ENCODE measurements at places on chromosomes 1 and 21.

DNA sequence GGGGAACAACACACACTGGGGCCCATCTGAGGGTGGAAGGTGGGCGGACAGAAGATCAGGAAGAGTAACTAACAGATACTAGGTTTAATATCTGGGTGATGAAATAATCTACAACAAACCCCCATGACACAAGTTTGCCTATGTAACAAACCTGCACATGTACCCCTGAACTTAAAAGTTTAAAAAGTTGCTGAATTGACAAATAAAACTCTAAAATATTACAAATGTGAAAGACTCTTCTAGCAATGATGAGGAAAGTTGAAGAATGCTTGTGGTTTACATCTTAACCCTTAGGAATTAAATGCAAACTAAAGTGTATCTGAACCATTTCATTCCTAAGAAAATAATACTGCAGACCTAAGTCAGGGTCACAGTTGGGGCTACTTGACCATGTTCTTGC lies 525.6 kb upstream of the CAMK1G start:
- DNase-seq, result no peak

- no peak for DNase-seq
These were observed 32.2 kb downstream of the SNX27 start for GRCh38 chr1:151644001-151644400.

DNA sequence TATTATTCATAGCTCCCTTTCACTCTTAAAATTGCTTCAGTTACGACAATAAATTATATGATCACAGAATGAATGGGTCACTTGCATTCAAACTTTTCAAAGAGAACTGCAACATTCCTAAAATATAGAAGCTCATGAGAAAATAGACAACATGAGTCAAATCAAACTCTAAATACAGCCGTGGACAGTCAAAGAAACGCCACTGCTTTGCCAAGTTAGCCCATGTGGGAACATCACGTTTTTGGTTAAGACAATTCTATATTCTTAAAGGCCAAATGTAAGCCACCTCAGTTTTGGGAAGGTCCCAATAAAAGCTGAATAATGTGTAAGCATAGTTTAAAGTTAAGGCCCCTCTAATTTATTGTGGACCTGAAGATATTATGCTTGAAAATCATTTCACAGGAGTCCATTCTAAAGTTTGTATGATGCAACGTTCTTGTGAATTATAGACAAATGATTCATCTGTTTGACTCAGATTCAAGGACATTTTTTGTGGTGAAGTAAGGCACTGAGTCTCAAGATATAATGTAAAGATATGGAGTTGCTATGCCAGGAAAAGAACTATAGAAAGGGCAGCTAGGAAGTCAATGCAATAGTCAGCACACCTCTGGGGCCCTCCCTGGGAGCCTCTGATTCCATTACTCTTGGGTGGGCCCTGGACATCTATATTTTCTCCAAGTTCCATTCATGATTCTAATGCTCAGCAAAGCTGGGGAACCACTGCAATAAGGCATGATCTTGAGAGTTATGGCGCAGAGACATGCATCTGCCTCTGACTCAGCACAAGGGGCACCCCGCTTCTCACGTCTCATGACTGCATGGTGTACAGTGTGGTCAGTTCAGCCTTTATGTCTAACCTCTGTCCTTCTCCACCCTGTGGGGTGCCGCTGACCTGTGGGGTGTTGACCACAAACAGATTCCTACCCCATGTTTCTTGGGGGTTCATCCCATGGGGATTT lies 33.9 kb downstream of the ETS2 start:
- no peak for DNase-seq

DNA sequence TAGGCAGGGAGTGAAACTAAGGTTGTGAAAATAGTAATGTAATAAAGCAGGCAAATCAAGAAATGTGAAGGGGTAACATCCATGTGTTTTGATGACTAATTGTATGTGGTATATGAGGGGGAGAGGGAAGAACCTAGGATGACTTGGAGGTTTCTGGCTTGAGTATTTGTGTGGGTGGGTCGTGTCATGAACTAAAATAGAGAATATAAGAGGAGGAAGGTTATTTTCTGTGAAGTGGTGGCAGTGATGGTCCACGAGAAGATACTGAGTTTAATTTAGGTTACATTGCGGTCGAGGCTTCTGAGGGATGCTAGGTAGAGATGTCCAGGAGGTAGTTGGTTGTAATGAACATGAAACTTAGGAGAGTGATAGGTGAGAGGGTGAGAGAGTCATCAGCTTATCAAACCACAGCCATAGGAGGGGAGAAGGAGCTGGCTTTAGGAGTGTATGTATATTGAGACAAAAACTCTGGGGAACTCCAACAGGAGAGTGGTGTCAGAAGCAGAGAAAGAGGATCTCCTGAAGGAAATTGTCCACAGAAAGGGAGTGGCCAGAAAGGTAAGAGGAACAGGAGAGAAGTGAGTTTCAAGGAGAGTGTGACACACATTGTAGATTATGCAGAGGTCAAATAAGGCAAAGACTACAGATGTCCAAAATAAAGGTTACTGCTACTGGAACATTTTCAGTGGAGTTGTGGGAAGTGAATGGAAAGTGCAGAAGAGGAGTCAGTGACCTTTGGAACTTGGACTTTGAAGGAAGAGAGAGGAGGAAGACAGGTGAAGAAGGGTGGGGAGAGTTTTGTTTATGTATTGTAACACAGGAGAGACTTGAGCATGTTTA lies 89.0 kb upstream of the MACF1 start:
- no peak for DNase-seq

DNA sequence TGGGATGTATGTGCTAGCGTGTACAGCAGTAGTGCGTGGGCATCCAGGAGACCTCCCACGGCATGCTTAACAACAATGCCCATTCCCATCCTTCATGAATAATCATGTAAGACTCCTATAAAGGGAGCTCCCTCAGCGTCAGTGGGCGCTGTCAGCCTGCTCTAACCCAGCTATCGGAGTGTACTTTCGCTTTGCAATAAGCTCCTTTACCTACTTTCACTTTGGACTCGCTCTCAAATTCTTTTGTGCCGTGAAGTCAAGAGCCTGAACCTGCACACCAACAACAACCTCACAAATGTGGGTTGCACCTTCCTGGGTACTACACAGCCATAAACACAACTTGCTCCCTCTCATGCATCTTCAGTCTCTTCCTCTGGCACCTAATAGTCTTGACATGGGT lies 114.8 kb upstream of the PAXBP1 start:
- DNase-seq, result peak; percentile 82

DNA sequence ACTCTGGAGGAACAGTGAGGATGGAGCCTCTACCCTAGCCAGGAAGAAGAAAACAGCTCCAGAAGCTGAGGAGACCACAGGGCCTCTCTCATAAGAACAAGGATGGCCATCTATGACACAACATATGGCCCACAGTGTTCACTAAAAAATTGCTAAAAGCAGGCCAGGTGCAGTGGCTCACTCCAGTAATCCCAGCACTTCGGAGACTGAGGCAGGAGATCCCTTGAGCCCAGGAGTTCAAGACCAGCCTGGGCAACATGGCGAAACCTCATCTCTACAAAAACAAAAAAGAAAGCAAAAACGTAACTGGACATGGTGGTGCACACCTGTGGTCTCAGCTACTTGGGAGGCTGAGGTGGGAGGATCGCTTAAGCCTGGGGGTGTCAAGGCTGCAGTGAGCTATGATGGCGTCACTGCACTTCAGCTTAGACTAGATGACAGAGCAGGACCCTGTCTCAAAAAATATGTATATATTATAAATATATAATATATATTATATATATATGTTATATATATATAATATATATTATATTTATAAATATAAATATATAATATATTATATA lies 103.1 kb downstream of the TOMM20 start:
- no peak for DNase-seq

GRCh38 chr1:14910984-14911721 lies 242.4 kb upstream of the TMEM51 start:
- DNase-seq, result no peak

DNA sequence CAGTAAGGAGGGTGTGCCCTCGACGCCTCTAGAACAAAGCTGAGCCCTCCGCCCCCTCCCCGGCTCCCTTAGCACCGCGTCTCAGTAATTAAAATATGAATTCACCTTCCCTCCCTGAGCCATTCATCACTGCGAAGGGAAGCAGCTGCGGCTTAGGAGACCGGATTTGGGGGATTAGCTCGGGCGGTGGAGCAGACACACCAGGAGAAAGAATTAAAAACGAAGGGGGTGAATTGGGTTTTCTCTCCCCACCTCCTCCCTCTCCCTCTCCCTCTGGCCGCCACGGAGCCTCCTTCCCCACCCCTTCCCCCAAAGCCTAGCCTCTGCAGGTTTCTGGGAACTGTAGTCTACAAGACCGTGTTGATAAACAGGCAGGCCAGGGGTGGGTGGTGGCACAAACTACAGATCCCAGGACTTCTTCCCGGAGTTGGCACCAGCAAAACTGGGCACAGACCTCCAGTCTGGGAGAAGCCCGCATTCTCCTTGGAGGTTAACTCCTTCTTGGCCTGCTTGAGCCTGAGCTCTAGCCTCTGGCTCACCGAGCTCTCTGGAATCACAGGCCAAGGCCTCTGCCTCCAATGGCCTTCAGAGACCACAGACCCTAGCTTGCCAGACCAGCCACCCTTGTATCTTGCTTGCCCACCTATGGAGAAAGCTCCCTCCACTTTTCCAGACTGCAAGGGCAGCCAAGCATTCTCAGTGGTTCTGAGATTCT lies 10.8 kb downstream of the BLACAT1 start:
- DNase-seq, result no peak

DNA sequence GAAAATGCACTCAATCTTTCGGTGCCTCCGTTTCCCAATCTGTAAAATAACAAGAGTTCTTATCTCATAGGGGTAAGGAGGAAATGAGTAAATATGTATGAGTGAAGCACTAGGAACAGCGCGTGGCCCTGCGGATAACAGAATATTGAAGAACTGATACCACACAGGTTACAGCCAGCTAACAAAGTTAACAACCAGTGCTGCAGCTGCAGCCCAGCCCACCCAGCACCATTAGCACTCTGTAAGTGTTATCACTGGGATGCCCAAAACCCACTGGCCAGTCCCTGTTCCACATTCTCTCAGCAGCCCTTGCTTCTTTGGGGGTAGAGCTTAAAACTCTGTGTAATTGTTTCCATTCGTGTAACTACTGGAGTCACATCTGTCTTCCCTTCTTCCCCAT lies 89.5 kb downstream of the VWA5B1 start:
- DNase-seq, result no peak

- no peak for DNase-seq
These were observed 15.0 kb downstream of the DDX59 start for GRCh38 chr1:200654660-200655059.

- no peak for DNase-seq
These were observed 17.5 kb upstream of the ALPL start for GRCh38 chr1:21491488-21492355.

DNA sequence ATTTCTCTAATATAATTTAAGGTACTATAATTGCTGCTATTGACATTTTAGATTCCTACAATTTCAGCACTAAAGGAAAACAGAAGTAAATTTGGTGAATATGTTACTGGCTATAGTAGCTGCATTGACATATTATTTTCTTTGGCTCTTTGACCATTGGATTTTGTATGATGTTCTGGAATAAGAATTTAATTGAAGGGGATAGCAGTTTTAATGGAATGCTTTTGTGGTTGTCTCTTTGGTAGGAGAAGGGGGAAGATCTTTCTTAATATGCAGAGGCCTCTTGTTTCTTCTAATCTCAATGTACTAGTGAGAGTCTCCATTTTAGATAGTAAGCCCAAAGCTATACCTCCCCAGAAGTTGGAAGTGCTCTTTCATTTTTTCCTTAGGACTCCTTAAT lies 6.9 kb downstream of the DTL start:
- no peak for DNase-seq

DNA sequence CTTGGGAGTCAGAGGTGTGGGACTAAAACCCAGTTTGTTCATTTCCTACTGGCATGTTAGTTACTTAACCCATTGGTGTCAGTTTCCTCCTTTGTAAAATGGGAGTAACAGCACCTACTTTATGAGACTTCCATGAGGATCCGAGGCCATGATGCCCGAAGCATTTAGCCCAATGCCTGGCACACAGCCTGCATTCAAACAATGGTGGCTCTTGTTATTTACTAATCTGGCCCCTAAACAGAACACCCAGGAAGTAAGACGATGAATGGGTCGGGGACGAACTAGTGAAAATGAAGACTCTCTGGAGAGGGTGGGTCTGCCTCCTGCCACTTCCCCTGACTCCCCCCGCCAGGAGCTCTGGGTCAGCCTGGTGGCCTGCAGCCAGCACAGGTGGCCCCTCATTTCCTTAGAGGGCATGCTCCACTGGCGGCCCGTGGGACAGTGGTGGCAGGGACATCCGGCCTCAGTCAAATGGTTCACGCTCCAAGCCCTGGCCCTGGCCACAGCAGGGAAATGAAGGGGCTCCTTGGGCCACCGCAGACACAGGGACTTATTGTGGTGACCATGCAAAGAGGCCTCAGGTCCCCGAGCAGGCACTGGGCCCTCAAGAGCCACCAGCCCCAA lies 9.5 kb upstream of the TAS1R2 start:
- DNase-seq, result no peak

- DNase-seq, result no peak
These were observed 7.1 kb downstream of the HPCA start for GRCh38 chr1:32893198-32894018.

DNA sequence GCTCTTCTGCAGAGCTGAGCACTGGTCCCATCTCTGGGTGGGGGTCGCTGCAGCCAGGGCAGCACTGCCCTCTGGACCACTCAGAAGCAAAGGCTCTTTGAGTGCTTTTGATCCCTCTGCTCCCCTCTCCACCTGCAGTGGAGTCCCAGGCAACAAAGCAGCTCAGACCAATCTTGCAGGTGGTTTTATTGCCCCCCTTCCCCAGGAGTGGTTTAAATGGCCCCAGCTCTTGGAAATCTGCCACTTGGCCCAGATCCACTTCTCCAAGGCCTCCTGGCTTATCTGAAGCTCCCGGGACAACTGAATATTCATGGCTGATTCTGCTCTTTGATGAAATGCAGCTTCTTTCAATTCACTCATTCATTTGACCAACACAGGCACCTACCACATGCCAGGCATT lies 2.7 kb downstream of the STUM start:
- no peak for DNase-seq

DNA sequence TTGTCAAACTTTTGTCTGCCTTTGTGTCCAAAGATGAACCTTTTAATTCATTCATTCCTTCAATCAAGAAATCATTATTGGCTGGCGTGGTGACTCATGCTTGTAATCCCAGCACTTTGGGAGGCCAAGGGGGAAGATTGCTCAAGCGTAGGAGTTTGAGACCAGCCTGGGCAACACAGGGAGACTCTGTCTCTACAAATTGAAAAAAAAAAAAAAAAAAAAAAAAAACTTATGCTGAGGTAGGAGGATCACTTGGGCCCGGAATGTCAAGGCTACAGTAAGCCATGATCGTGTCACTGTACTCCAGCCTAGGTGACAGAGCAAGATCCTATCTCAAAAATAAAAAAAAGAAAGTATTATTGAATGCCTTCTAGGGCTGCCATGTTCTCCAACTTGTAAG lies 51.3 kb upstream of the CXADR start:
- DNase-seq, result no peak

DNA sequence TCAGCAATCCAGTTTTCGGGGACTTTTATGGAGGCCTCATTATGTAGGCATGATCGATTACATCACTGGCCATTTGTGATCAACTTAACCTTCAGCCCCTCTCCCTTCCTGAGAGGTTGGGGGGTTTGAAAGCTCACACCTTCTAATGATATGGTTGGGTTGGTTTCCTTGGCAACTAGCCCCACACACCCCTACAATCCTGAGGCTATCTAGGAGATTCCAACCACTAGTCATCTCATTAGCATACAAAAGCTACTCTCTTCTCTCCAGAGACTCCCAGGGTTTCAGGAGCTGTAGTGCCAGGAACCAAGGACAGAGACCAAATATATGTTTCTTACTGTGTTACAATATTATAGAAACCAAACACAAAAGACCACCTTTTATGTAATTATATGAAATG lies 35.2 kb upstream of the ZNF326 start:
- no peak for DNase-seq

GRCh38 chr1:214013614-214014377 lies 26.0 kb downstream of the PROX1 start:
- DNase-seq, result no peak

Data from MM.1S (cell line).